ENCODE measurements at places on chromosomes 11 and 22.

GRCh38 chr11:76807206-76807875 lies 24.2 kb downstream of the TSKU start:
- peak; percentile 72 for DNase-seq

- no peak for DNase-seq
These were observed 7.1 kb upstream of the GRAMD4 start for GRCh38 chr22:46612904-46613605.

- DNase-seq = no peak
These were observed 59.5 kb upstream of the PRSS23 start for GRCh38 chr11:86740628-86741483.

DNA sequence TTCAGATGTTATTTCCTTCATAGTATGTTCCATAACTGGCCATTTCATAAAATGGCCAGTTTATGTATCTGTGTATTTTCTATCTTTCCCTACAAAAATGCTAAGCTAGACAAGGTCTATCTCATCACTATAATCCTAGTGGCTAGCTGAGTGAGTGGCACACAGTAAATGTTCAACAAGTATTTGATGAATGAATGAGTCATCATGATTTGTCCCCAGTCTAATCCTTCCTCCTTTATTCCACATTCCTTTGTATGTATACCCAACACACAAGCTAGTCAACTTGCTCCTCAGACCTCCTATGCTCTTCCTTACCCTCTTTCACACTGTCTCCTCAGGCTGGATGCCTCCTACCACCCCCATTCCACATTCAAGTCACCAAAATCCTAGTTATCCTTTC lies 12.5 kb downstream of the APLNR start:
- no peak for DNase-seq

DNA sequence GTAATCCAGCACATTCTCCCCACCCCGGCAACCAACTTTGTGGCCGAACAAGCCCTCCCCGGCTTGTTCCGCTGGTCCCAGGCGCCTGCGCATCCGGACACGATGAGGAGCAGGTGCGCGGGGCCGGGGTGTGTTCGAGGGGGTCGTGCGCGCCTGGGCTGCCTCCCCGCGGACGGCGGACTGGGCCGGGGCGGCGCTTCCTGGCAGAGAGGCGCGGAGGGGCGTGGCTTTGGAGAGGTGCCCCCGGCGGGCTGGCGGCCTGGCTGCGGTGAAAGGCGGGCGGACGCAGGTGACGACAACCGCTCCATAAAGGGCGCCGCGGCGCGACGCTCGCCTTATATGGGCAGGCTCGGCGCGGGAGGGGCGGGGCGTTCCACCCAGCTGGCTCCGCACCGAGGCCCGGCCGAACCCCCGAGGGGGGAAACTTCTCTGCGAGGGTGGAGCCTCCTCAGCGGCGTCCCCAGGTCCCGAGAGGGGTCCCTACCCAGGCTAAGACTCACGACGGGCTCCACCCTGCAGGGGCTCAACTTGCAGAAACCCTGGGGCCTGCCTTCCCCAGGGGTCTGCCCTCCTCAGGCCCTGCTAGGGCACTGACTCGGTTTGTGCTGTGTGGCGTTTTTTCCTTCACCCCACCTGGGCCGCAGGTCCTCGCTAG lies 26.4 kb downstream of the TXN2 start:
- peak; percentile 94 for DNase-seq

DNA sequence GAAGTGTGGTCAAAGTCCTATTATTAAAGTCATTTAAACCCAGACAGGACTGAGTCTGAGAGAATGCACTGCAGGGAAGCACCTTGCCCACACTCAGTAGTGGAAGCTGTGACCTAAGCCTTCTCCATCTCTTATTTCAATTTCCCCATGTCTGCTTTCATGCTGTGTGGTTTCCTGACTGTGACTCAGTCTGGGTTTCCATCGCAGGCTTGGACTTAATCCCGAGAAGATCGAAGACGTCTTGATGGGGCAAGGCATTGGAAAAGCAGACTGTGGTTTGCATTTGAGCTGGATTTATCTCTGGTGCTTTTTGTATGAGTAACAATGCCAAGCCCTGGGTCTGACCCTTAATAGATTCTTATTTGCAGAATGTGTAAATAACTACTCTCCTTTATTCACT lies 238.9 kb downstream of the NTM start:
- DNase-seq = no peak

- DNase-seq = no peak
These were observed 104.6 kb upstream of the ANO3 start for GRCh38 chr11:26227301-26227746.

- no peak for DNase-seq
These were observed 48.4 kb downstream of the ELP4 start for GRCh38 chr11:31558001-31558400.

DNA sequence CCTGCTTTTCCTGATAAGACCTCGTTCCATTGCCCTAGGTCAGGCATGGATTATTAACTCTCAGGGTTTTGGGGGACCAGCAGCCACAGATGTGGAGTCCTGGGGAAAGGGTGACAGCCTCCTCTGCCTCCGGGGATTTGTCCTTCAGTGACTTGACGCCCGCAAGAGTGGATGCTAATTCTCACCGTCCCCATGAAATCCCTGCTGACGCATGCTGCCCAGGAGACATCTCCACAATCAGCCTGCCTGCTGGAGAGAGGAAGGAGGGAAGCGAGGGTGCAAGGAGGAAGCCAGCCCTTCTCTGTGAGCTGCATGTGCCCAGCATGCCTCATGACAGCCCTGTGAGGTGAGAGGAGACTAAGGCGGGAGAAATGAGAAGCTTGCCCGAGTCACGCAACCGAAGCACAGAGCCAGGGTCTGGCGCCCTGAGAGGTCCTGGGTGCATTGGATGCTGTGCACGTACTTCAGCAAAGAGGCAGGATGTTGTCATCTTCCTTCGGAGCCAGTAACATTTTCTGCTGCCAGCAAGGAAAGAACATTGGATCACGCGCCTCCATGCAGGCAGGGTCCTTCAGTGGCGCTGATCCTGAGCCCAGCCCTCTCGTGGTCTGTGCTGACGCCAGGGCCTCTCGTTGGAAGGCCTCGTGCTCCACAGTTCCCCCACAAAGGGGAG lies 27.3 kb upstream of the KRTAP5-6 start:
- DNase-seq = peak; percentile 26

GRCh38 chr11:18669219-18669596 lies 29.4 kb upstream of the TMEM86A start:
- no peak for DNase-seq

GRCh38 chr11:119373921-119374631 lies 7.4 kb downstream of the USP2 start:
- DNase-seq = no peak

DNA sequence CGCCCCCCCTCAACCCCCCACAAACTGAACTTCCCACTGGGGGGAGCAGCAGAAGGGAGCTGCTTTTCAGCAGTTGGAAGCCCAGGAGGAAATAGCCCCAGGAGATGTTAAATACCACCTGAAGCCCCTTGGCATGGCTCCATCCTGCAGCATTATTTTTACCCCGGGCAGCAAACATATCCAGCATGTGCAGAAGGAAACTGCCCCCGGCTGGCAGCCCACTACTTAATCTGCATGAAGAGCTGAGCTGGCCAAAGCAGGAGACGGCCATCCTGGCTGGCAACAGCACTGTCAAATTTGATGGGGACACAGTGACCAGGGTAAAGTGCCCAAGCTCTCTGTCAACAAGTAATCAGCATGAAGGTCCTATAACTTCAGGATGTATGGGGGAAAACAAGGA lies 32.0 kb downstream of the BUD13 start:
- no peak for DNase-seq

- no peak for DNase-seq
These were observed 11.5 kb downstream of the THAP12 start for GRCh38 chr11:76369406-76369805.

DNA sequence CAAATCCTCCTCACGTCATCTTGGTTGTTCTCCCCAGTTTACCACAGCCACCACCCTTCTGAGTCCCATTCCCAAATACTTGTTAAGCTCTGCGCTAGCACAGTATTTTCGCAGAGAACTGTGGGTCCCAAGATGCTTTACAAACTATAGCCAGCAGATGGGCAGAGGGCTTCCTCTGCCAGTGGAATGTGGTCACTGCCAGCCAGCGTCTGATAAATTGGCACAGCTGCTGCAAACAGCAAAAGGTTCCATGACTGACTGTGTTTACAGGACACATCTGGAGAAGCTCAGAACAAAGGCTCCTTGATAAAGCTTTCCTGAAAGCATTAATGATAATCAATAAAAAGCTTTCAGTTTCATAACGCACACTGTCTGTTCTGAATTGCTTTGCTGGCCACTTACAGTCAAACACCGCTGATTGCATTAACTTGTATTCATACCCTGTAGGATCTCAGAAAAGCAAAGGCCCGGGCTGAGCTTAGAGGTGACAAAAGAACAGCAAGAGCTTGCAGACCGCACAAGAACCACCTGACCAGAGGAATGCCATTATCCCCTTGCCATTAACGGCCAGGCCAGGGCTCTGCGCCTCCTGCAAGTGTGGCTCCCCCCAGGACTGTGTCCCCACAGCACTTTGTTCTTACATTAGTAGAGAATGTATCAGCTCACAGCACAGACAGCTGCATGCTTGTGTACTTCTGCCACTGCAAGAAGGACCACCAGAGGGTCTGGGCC lies 120.6 kb downstream of the MICAL3 start:
- no peak for DNase-seq

- no peak for DNase-seq
These were observed 2.8 kb downstream of the SESN3 start for GRCh38 chr11:95228081-95228749.

GRCh38 chr11:133967599-133968238 lies 11.0 kb upstream of the IGSF9B start:
- no peak for DNase-seq

GRCh38 chr11:120890609-120891320 lies 133.1 kb upstream of the TBCEL start:
- no peak for DNase-seq

DNA sequence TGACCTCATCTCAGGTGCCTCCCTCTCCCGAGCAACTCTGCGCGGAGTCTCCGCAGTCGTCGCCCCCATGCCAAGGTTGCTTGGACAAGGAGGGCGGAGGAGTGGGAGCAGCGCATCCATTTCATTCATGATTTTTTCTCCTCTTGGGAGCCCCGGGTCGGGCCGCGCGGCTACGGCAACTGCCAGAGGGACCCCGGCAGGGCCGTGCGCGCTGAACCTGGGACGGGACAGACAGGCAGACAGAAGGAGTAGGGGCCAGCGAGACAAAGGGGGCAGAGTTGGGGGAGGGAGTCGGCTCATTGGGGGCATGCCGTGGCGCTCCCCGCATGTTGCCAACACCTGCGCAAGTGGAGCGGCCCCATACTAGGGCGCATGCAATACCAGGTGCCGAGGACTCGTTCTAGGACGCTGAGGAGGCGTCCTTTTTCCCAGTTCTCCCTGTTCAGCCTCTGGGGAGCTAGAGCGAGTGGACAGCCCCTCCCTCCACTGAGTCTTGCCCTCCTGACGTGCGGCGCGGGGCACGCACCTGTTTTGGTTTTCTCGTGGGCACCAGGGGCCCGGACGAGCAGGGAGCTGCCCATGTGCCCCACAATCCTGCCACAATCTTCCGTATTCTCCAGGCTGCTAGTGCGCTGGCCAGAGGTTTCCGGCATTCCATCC lies 501 bp upstream of the PTPN5 start:
- no peak for DNase-seq

DNA sequence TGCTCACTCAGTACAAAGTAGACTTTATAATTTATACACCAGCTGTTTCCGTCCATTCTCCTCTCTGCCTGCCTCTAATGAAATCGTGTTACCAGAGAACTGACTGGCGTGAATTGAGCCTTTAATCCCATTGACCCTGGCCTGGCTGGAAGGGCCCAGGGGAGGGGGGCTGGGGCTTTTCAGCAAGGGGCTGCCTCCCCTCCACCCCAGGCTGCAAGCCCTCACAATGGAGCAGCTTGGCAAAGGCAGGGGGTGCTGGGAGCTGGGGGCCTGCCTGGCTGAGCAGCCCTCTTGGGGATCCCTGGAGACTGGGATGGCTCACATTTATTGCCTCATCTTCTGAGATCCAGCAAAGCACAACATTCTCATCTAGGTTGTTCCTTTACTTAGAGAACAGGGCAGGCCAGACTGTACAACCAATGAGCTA lies 25.8 kb upstream of the LMO1 start:
- DNase-seq = no peak

DNA sequence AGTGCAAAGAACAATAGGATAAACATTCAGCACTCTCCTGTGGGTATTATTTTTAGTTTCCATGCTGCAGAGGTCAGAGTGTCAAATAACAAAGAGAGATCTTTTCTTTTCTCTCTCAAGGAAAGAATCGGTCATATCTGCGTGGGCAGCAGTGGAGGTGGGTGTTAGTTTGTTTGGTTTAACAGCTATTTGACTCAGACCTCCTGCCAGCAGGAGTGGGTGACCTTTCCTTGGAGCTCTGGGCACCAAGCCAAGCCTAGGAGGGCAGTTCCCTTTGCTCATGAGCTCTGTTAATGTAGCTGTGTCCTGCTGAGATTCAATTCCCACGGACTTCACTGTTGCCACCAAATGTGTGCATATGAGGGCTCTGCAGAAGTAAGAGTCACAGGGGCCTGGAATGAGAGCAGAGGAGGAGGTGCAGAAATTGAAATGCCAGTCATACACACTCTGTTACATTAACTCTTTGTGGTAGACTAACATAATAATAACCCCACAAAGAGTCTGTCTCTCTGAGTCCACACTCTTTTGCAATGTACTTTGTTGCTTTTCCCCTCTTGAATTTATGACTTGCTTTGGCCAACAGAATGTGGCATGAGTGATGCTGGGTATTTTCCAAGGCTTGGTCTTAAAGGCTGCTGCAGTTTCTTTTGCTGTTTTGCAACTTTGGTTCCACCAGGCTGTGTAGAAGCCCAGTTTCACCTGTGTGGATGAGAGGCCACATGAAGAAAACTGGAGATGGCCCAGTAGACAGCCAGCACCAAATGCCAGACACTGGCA lies 76.0 kb upstream of the GRK3 start:
- DNase-seq = no peak

DNA sequence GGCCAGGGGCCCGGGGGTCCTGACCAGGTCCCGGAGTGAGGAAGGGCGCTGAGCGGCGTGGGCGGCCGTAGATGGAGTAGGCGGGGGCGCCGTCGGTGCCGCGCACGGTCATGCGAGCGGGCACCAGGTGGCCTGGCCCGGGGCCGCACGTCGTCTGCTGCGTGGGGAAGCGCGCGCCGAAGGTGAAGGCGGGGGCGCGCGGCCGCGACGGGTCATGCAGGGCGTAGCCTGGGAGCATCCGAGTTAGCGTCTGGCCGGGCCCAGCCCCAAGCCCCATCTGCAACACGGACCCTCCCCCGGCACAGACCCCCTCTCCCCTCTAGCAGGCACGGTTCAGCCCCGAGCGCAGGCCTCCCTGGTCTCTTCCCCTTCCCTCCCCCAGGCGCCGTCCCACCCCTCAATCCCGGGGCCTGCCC lies 1.7 kb upstream of the TYMP start:
- DNase-seq = peak; percentile 82

GRCh38 chr11:3956748-3957147 lies 101.3 kb downstream of the STIM1 start:
- DNase-seq = no peak

GRCh38 chr11:12719221-12719620 lies 45.0 kb downstream of the TEAD1 start:
- DNase-seq = no peak

DNA sequence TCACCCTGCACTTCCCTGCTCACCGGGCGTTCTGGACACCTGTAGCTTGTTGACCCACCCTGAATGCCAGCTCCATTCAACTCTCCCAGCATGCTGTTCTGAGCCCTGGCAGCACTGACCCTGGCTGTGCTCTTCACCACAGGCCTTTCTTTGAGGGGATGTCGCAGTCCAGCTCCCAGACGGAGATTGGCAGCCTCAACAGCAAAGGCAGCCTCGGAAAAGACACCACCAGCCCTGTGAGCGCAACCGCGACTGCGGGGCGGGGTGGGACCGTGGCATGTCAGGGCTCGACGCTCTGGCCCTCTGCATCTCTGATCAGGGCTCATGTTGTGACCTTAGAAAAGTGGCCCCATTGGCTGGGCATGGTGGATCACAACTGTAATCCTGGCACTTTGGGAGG lies 47.4 kb upstream of the RAB1B start:
- no peak for DNase-seq

Data from activated CD4-positive, CD25-positive, alpha-beta regulatory T cell treated with anti-CD3 and anti-CD28 coated beads, Interleukin-2, amount 50 U/mL, for 72 hours (primary cell).